ENCODE measurements at places on chromosomes 6 and 20.

DNA sequence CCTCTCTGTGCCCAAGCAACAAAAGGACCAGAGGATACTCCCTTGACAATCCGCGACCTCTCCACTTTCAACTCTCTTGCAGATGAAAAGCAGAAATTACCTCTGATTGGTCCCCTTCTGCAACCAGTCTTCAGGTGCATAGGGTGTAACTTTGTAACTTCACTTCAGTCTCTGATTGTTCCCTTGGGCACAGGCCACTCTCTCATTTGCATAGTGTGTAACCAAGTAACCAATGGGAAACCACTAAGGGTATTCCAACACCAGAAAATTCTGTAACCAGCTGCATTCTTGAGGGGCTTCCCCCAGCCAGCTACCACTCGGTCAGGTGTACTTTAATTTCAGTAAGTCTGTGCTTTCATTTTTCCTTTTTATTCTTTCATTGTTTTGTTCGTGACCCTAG, 4.4 kb upstream of the RAET1L start:
- no peak for DNase-seq

GRCh38 chr20:55160037-55160436, 684.6 kb downstream of the DOK5 start:
- DNase-seq: peak; percentile 66

- no peak for DNase-seq
Measured at GRCh38 chr6:12931639-12932038, 215.1 kb downstream of the PHACTR1 start.

DNA sequence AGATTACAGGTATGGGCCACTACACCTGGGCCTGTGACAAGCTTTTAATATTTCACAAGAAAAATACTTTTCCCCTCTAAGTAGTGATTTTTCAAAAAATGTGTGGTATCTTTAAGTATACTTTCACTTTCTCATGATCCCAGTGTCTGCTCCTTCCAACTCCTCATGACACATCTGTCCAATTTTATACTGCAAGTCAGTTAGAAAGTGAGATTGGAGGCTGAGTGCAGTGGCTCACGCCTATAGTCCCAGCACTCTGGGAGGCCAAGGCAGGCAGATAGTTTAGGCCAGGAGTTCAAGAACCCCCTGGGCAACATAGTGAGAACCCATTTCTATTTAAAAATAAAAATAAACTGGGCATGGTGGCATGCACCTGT, 20.2 kb downstream of the PIM1 start:
- no peak for DNase-seq

- DNase-seq: no peak
Measured at GRCh38 chr6:143135325-143135724, 74.6 kb downstream of the AIG1 start.

GRCh38 chr20:32495217-32495565, 89.9 kb downstream of the NOL4L start:
- no peak for DNase-seq

GRCh38 chr6:122801397-122801796, 12.3 kb downstream of the SMPDL3A start:
- no peak for DNase-seq

GRCh38 chr6:15752820-15753219, 90.0 kb upstream of the DTNBP1 start:
- no peak for DNase-seq

GRCh38 chr6:2355150-2355549, 109.7 kb upstream of the GMDS start:
- DNase-seq: no peak

DNA sequence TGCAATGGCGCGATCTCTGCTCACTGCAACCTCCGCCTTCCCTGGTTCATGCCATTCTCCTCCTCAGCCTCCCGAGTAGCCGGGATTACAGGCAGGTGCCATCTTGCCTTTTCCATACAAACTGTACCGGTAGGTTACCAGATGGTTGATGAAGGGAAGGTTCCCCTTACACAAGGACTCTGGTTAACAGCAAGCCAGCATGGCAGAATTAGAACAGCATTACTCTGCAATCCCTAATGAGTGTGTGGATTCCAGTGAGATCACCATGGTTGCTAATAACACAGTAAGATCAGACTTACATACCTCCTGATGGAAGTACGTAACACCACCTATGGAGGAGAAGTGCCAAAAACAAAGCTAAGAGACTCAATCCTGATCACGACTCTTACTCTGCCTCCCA, 51.7 kb downstream of the TTI1 start:
- DNase-seq: no peak

DNA sequence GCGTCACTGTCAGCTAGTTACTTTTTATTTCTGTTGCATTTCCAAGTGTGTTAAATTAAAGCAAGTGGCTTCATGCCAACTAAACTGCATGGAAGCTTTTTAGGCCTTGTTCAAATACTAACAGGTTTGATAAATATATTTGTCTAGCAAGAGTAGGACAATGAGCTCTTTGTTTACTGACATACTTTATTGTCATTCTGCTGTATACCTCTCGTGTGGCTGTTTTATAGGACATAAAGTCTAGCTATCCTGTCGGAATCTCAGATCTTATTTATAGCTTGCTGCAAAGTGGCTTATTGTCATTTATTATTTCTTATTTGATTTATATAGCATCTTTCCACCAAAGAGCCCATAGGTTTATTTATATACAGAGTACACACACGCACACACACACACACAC, 711.1 kb downstream of the KIF16B start:
- DNase-seq: no peak

- DNase-seq: no peak
Measured at GRCh38 chr6:43506171-43506570, 4.0 kb downstream of the LRRC73 start.

GRCh38 chr6:48570656-48571055, 459.7 kb upstream of the PTCHD4 start:
- DNase-seq: no peak

GRCh38 chr6:97524811-97525210, 241.8 kb upstream of the MMS22L start:
- no peak for DNase-seq

DNA sequence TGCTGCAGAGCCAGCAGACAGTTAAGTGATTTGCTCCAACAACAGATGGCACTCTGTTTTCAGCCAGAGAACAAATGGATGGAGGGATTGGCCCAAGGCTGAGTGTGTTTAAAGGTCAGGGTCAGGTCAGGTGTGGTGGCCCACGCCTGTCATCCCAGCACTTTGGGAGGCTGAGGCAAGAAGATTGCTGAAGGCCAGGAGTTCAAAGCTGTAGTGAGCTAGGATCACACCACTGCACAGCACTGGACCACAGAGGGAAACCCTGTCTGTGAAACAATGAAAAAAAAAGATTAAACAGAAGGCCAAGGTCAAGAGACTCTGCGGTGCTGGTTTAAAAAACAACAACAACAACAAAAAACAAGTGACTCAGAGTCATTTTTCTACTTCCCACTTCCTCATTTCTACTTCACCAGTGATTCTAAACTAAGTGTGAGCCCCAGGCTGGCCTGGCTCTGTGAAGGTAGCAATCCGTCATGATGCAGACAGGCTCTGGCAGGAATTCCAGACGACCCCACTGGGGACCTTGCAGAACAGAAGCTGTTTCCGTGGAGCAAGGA, 42.5 kb upstream of the ARMC2 start:
- DNase-seq: no peak

DNA sequence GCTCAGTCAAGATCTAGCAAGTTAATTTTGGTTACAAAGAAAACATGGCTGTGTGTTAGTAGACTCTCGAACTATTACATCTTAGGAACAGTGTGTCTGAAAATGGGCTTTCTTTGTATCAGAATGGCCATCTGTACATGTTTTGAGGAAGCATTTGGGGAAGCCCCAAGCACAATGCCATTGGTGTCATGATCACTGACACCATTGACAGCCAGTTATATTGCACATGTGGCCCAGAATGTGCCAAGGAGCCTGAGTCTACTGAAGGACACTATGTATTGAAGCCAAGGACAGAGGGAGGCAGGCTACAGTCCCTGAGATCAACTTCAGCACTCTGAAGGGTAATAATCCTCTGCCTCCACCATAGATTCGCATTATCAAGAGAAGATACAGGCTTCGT, 12.6 kb upstream of the FAM50B start:
- DNase-seq: no peak
